Stimulated activated memory B cell treated with anti-CD40 and anti-IgM and Interleukin-4, amounts not matched to agents 10 μg/mL and 1 μg/mL and 100 μg/mL, for 72 hours (primary cell): ENCODE measurements at places on chromosomes 12 and 14.

GRCh38 chr12:124852911-124853427 lies 10.7 kb downstream of the SCARB1 start:
- ATAC-seq, result no peak

DNA sequence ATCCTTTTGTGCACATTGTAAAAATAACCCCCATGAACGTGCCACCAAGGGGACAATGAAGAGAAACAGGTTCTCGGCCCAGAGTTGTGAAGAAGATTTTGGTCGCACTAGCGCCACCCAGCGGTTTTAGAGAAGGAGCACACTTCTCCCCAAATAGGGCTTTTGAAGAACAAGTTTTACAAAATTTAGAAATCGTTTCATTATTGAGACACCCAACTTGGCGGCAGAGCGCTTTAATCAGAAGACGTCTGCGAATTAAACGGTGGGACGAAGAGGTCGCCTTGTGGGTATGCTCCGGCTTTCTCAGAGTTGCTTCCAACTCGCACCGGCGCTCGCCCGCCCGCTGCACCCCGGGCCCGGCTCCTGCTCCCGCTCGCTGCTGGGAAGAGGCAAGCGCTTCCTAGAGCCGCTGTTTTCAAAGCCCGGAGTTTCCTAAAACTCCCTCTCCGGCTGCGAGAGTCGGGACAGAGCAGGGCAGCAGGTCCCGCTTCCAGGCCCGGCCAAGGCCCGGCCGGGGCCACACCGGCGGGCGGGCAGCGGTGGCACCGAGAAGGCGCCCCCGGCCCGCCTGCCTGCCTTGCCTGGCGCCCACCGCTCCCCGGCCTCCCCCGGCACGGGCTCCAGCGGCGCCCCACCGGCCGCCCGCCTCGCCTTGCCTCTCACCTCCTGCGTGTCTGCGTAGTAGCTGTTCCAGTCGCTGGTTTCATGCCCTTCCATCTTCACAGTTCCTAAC lies 645 bp downstream of the FOXA1 start:
- no peak for ATAC-seq

DNA sequence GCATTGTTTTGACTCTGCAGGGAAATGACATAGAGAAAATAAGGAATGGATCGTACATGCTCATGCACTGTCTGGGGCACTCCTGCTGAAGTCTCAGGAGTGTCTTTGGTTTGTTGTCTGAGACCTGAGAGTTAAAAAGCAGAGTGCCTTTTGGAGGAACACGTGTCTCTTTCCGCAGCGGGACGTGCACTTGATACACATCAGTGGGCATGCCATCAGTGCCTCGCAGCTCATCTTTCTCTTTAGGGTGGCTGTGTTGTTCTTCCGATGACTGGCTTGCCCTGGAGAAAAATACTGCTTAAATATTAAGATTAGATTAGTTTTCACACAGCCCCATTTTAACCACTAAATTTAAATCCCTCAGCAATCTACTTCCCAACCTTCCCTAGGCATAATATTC lies 835.9 kb downstream of the DIO2 start:
- ATAC-seq, result no peak

DNA sequence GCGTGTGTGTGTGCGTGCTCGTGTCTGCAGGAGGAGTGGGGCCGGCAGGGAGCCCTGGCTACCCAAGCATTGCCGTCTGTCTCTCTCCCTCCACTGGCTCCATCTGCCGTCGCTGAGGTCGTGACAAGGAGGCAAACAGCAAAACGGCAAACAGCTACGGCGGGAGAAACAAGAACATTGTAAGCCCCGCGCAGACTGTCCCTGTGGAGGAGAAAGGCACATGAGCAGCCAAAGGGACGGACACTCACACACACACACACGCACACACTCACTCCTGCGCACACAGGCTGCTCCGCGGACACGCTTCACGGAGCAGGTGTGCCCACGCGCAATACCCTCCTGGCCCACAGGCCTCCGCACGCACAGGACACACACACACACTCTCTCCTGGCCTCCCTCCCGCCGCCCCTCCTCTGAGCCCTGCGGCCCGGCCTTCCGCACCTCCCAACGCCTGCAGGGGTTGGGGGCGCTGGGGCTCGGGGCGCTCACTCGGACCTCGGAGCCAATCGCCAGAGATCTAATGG lies 905 bp downstream of the CISTR start:
- peak; percentile 81 for ATAC-seq

DNA sequence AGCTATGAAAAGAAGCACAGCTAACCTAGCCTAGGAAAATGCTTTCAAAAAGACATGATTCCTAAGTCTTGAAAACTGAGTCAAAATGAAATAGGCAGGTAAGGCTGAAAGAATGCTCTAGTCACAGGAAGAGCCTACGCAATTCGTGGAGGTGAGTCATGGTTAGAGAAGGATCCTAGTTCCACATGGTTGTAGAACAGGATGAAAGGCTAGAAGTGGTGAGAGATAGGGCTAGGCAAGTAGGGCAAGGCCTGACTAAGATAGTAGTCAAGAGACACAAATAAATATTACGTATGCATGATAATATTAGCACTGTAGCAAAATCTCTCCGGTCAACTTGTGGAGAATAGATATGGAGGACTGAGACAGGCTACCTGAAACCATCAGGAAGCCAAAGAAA lies 47.2 kb downstream of the PLCZ1 start:
- ATAC-seq, result no peak

GRCh38 chr12:68332728-68333630 lies 817 bp upstream of the MDM1 start:
- no peak for ATAC-seq

DNA sequence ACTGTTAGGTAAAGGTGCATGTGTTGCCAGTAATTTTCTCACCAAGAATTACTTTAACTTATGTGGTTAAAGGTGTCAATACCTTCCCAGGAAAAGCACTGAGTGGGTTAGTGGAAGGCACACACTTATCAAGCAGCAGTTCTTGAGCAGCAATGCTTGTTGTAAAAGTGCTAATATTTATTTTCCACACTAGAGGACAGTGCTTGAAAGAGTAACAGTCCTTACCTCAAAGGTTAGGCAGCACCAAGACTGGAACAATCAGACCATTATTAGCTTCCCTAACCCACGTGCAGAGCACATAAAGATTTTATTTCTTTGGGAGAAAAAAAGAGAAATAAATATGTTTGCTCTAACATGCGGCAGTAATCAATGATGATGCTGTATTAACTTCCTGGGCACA lies 48.8 kb upstream of the KRR1 start:
- ATAC-seq, result no peak

- no peak for ATAC-seq
These were observed 11.8 kb upstream of the SYNE2 start for GRCh38 chr14:63840981-63841380.

DNA sequence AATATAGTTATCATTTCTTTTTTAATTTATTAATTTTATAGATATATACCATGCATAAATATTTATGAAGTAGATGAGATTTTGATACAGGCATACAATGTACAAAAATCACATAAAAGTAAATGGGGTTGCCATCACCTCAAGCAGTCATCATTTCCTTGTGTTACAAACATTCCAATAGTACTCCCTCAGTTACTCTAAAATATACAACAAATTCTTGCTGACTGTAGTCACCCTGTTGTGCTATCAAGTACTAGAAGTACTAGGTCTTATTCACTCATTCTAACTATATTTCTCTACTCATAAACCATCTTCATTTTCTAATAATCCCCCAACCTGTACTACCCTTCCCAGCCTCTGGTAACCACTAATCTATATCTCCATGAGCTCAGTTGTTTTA lies 432.6 kb upstream of the SYT1 start:
- ATAC-seq, result no peak

- ATAC-seq, result peak; percentile 71
These were observed 118.2 kb upstream of the TMCC3 start for GRCh38 chr12:94768398-94769046.

DNA sequence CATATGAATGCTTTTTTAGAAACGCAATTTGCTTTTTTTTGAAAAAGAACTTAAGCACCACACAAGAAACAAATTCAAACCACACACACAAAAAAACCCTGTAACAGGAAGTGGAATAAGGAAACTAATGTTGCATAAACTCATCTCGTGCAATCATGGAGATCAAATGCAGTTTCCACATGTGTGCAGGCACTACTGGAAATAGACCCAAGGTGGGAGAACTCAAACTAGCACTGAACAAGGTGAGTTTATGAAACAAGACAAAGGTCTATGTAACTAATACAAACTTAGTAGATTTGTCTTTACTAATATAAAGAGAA lies 17.5 kb downstream of the NIN start:
- peak; percentile 89 for ATAC-seq

GRCh38 chr12:51321882-51322281 lies 2.1 kb downstream of the BIN2 start:
- no peak for ATAC-seq
